Upper lobe of left lung (tissue), 6 donors: ENCODE measurements at places on chromosomes 16 and 17.

DNA sequence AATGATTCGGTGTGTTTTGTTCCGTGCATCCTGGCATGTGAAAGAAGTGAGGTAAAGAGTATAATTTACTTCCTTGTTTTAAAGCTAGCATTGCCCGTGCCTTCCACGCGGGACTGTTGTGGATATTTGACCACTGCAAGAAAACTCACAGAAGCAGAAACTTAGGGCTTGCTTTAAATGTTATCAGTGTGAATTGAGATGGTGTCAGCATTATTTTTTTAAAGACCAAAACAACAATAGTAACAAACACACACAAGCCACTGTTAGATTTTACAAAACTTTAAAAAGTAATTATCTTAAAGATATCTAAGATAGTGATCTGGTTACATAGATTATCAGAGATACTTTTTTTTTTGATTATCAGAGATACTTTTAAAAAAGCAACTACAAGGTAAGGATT is 47.4 kb downstream of the WWOX start:
- no peak for DNase-seq

GRCh38 chr17:41118721-41119120 is 548 bp upstream of the KRTAP4-11 start:
- DNase-seq: no peak

- DNase-seq: no peak
These were observed 585 bp downstream of the MLKL start for GRCh38 chr16:74700116-74700437.

- no peak for DNase-seq
These were observed 62.1 kb downstream of the CRISPLD2 start for GRCh38 chr16:84881702-84882521.

- DNase-seq: no peak
These were observed 797 bp downstream of the PRCD start for GRCh38 chr17:76540381-76541300.

DNA sequence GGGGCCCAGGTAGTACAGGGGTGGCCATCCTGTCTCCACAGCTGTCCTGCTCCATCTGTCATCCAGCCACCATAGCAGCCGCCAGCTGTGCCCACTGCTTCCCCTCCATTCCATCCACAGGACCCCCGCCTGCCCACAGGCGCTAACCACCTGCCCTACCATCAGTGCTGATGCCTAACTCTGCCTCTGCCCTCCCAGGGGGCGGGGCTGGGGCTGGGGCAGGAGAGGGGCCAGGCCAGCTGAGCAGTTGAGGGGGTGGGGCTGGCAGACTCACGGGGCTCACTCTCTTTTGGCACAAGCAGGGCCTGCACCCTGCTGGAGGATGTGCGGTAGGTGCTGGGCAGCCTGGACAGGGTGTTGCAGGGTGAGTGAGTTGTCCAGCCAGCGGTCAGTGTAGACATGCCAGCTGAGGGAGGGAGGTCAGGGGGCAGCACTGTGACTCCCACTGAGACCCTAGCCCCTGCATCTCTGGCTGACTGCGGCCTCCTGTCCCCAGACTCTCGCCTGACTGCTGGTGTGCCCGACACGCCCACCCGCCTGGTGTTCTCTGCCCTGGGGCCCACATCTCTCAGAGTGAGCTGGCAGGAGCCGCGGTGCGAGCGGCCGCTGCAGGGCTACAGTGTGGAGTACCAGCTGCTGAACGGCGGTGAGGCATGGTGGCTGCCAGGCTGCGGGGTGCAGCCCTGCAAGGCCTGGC is 9.6 kb downstream of the GALK1 start:
- no peak for DNase-seq

DNA sequence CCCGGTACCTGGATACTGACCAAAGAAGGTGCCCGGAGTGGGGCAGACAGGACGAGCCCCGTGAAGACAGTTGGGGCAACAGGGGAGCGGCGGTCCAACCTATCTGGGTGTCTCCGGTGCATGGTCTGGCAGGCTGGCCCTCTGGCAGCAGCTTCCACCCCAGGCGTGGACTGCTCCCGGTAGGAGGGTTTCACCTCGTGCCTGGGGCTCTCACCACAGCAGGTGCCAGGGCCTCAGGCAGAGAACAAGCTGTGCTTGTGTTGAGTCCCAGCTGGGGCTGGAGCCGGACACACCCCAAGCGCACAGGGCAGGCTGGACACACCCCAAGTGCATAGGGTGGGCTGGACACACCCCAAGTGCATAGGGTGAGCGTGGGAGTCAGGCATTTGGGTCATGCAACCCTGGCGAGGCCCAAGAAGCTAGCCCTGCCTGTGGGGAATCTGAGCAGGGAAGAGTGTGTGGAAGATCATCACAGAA is 1.5 kb upstream of the FBXL16 start:
- peak; percentile 67 for DNase-seq

- DNase-seq: no peak
These were observed 11.4 kb downstream of the SLFN5 start for GRCh38 chr17:35254107-35254773.

- peak; percentile 75 for DNase-seq
These were observed 6.6 kb upstream of the SUPT4H1 start for GRCh38 chr17:58358408-58359172.

DNA sequence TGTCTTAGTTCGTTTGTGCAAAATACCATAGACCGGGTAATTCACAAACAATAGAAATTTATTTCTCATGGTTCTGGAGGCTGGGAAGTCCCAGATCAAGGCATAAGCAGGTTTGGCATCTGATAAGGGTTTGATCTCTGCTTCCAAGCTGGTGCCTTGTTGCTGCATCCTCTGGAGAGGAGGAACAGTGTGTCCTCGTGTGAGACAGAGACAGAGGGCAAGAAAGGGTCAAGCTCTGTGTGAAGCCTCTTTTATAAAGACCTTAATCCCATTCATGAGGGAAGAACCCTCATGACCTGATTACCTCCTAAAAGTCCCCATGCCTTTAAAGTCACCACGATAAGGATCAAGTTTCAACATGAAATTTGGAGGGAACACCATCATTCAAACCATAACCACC is 55.8 kb upstream of the TANC2 start:
- no peak for DNase-seq

DNA sequence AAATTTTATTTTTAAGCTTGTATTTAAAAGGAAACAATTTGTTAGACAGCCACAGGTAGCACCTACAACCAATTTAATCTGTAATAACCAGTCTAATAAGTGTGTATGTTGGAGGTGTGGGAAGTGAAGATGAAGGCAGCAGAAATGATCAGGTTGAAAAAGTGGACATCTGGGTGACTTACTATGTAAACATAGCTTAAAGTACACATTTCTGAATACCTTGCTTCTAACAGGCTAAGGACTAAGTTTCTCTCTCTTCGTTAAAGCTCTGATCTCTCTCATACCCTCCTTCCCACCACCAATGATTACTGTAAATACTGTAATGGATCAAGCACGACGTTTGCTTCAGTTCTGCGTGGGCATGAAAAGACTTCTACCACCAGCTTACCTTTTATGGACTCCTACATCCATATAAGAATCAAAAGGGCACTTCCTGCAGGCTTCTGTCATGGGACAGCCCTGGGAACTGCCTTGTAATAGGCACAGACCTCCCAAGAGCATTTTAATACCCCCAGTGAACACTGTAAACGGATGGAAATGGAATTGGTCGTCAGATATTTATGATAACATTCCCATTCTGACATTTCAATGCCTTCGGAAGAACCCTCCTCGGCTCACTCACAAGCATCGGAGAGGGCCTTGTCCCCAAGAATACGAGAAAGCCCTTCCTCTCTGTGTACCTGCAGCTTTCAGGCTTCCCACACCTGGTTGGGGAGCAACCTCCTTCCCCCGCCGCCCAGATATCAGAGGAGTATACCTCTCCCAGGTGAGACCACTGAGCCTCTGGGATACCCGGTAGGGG is 700 bp downstream of the CCDC43 start:
- no peak for DNase-seq

- DNase-seq: no peak
These were observed 10.1 kb downstream of the IL32 start for GRCh38 chr16:3075523-3075915.

DNA sequence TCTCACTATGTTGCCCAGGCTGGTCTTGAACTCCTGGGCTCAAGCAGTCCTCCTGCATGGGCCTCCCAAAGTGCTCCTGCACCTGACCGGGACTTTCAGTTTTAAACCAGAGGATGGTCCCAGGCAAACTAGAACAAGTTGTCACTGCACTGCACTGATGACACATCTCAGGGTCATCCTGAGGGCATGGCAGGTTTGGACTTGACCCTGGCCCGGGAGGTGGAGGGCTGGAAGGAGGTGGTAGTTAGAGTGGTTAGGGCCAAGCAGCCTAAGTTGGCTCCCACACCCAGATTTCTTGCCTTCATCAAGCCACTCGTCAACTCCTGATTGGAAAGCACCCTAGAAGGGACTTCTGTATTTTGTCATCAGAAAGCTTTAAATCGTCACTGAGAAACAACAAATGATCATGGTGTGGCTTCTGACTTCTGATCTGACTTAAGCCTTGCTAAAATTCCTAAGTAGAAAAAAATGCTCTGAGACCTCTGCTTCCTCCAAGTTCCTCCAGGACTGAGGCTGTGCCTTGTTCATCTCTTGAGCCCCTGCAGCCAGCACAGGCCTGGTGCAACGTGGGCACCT is 43.5 kb downstream of the EMP2 start:
- no peak for DNase-seq

- no peak for DNase-seq
These were observed 126.7 kb upstream of the GSE1 start for GRCh38 chr16:85486256-85486915.

DNA sequence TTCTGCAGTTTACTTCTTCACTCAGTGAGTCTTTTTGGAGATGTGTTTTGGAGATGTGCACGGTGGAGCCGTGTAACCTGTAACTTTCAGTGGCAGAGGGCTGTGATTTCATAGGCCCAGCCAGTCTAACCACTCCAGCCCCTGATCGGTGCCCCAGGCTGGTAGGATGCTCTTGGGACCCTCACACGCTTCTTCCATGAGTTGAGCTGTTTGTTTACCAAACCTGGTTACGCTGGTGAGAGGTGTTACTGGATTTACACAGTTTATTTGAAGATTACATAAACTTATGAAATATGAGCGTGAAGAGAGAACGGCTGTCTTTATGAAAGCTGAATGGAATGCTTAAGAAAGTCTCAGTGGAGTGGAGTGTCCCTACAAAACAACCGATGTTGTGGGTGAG is 96.7 kb downstream of the CMIP start:
- no peak for DNase-seq

DNA sequence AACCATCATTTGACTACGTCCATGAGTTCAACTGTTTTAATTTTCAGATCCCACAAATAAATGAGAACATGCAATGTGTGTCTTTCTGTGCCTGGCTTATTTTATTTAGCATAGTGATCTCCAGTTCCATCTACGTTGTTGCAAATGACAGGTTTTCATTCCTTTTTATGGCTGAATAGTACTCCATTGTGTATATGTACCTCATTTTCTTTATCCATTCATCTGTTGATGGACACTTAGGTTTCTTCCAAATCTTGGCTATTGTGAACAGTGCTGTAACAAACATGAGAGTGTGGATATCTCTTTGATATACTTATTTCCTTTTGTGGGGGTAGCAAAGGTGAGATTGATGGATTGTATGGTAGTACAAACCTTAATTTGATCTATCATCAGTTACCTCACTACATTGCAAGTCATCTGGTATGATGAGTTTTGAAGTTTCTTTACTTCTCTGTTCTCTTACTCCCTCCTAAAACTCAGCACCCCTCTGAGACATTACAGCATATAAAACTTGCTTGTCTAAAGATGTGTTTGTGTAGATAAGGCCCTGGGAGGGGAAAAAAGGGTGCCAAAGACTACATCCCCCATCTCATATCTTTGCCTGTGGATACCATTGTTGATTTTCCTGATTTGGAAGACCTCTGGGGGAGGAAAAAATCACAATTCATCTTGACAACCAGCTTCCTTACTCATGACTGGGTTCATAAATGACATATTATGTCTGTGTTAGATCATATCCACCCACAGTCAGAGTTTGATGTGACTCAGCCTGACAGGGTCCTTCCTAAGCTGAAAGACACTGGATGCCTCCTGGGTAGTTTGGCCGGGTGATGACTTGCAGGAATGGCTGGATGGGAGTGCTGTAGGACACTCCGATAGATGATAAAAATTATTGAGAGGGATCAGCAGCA is 47.6 kb downstream of the ABCA9 start:
- no peak for DNase-seq

DNA sequence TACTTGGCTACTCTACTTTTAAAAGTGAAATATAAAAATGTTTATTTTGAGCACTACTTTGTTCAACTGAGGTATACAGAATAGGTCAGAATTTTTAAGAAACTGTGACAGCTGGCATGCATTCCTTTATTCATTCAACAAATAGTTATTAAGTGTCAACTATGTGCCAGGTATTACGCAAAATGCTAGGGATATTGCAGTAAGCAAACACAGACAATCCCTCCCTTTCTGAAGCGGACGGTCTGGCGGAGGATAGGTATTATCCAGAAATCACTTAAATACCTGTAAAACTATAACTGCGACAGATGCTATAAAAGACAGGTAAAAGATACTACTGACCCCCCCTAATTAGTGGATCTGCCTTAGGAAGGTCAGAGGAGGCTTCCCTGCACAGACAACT is 26.1 kb downstream of the METTL16 start:
- no peak for DNase-seq

DNA sequence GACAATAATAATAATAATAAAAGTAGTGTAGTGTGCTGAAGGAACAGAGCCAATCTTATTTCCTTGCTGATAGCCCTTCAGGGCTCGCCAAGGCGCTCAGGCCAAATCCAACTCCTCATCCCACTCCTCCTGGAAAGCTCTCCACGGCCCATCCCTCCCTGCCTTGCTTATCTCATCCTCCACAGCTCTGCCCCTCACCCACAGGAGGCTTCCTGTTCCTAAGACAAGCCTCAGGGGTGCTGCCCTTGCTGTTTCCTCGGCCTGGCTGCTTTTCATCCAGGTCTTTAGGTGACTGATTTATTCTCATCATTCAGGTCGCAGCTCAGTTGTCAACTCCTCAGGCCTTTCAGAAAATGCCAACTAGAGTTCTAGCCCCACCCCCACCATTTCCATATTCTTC is 11.2 kb downstream of the GTF3C1 start:
- DNase-seq: no peak

DNA sequence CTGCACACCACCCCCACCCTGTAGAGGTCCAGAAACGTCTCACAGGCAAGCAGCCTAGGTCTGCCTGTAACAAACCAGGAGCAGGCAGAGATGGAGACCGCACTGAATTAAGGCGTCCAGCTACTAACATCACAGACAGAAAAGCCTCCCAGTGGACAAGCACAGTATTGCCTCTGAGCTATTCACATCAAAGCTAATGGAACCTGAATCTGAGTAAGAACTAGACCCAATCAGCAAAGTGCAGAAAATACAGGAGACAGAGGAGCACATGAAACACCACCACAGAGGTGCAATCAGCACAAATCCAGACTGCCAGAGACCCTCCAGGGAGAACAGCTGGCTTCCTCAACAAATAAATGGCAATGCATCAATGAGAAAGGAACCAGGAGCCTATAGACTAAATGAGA is 22.2 kb upstream of the PEMT start:
- no peak for DNase-seq

DNA sequence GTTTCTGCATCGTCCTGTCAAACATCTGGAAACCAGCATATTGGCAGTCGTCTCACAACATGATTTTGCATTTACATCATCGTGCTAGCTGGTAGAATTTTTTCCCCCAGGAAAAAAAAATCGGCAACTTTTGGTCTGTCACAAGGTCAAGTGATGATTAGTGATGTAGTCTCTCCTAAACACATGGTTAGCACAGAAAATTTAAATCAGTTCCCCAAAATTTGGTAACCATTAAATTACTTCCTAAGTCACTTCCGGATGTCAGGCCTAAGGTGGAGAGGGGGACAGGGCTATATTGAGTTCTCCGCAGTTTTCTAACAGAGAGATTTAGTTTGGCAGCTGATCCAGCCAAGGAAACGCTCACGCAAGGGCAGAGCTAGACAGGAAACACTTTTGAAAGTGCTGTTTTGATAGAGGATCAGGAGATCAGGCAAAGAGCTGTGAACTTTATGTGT is 271.0 kb upstream of the TBX2 start:
- no peak for DNase-seq
